ENCODE measurements at places on chromosomes 11 and 22.

DNA sequence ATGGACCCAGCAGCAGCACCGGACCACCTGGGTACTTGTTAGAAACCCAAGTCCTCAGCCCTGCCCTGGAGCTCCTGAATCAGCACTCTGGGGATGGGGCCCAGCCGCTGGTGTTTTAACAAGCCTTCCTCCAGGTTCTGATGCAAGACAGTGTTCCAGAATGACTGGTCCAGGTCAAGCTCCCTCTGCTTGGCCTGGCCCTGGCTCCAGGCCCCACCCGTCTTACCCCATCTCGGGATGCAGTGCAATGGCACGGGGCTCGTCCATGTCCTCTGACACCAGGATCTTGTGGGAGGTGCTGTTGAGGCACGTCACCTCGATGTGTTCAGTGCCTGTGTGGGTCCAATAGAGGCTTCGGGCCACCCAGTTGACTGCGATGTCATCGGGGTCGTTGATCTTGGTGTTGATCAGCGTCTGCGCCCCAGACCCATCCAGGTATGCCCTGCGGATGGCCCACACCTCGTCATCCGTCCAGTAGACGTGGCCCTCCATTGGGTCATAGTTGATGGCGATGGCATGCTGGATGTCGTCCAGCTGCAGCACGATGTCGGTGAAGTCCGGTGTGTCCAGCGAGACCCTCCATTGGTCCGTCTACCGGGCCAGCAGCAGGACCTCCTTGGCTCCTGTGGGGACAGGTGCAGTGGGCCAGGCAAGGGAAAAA, 140.3 kb downstream of the CRYBB2 start:
- DNase-seq = no peak

DNA sequence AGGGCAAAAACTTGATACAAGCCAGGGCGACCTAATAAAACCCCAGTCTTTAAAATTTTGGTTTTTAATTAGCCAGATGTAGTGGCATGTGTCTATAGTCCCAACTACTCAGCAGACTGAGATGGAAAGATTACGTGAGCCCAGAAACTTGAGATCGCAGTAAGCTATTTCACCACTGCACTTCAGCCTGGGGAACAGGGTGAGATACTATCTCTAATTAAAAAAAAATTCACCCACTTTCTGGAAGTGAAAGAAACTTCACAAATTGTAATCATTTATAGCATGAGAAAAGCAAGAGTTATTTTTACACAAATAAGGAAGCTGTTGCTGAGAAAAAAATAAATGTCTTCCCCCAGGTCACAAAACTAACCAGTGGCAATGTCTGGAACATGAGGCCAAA, 882 bp upstream of the GLYATL2 start:
- DNase-seq = no peak

- DNase-seq = no peak
These were observed 539.5 kb upstream of the LUZP2 start for GRCh38 chr11:23957314-23957713.

DNA sequence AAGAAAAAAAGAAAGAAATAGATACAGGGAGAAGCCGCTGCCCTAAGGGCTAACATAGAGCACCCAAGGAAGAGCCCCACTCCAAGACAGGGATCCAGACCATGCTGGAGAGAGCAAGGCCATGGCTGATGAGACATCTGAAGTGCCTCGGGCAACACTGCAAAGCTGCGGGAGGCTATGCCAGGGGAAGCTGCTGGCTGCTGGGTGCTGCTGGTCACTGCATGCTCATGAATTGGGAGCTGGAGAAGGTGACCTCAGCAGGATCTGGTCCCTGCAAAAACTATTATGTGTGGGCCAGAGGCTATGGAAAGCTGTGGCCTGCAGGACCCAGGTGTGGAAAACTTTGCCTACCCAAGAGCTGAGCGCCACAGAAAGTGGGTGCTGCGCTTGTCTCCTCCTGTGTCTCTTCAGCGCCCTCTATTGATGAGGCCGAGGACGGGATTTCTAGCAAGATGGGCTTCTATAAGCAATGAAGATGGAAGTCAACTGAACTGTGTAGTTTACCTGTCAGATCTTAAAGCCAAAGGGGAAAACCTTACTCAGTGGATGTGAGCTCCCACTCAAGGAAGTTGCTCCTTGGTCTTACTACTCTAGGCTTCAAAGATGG, 17.3 kb upstream of the SLC29A2 start:
- peak; percentile 75 for DNase-seq

DNA sequence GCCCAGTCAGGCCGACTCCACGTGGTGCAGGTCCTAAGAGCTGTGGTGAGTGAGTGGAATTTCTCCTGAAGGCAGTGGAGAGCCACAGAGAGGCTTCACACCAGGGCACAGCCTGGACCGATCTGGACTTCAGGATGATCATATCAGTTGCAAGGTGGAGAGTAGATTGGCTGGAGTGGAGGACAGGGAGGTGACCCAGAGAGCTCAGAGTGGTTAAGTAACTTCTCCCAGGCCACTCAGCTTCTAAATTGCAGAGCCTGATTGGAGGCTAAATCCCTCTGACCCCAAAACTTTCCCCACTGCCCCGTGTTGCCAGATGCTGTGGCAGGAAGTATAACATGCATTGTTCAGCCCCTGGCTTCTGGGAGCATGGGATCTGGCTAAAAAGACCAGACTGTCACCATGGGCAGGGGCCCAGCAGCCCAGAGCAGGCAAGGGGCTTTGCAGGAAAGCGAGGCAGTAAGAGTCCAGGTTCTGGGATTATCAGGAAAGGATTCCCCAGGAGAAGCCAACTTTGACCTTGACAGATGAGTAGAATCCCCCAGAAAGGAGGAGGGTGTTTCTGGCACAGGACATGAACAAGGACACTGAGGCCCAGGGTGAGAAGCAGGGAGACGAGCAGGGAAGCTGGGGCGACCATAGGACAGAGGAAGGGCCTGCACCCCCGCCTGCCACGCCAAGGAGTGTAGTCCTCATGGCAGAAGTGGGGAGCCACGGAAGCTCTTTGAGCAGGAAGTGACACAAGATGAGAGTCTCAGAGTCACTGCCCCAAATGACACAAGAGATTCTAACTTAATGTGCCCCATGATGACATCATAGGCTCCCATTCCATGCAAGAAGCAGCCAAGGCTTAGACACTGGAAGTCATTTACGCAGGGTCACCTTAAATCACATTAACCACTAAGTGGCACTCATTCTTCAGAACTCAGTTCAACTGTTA, 4.8 kb downstream of the SLC35C1 start:
- no peak for DNase-seq

DNA sequence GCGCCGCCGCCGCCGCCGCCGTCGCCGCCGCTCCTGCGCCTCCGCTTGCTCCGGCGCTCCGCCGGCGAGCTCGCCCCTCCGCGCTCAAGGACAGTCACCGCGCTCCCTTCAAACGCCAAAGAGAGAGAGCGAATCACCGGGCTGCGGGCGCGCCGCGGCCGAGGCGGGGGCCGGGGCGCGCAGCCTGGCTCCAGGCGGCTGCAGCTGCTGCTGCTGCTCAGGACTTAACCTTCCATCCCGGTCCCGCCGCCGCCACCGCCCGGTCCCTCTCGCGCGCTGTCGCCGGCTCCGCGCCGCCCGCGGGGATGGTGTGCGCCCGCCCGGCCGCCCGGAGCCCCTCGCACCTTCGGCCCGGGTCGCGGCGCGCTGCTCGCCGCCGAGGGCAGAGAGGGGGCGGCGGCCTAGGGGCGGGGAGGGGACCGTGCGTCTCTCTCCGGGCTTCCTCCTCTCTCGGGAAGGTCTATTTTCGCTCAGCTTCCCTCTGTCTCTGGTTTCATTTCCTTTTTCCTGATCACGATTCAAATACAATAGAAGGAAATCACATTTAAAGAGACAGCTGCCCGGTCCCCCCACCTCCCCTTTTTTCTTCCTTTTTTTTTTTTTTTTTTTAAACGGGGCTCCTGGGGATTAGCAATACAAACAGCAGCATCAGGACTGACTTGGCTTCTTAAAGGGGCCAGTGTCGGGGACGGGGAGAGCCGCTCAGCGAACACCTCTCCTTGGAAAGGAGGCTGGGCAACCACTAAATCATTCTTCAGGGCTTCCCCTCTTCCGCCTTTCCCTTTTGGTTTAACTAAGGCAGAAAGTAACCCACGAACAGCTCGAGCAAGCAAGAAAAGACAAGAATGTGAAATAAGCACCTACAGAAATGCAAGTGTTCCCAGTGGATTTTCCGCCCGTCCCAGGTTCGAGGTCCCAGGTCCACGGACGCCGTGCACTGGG, 22.1 kb downstream of the LMO2 start:
- peak; percentile 85 for DNase-seq

- no peak for DNase-seq
These were observed 49.9 kb downstream of the KCNQ1OT1 start for GRCh38 chr11:2649848-2650247.

DNA sequence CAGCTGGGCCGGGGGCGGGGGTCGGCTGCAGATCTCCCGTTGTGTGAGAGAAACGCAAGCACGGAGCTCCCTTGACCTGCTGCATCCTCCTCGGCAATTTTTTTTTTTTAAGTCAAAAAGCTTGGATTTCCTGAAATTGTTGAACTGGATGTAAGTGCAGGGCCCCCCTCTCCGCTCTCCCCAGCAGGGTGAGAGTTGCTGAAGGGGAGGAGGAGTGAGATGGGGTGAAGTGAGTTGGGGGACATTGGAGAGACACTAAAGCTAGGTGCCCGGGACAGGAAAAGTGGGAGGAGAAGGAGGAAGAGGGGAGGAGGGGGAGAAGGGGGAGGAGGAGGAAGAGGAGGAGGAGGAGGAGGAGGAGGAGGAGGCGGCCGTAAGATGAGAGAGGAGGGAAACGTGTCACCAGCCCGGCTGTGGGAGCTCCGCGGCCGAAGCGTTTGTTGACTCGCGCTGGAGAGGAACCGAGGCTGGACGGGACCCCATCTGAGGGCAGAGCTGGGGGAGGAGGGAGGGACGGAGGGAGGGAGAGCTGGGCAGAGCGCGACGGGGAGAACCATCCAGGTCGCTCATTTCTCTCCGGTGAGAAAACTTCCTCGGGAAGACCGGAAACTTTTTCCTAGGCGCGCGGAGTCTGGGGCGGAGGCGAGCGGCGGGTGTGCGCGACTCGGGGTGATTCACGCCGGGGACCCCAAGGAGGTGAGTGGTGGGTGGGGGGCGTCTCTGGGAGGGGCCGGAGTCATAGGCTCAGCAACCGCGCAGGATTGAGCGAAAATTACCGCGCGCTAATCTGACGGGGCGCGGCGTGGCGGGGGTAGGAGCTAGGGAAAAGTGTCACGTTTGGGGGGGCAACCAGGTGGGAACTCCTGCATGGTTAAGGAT, 80.2 kb downstream of the PRR5L start:
- DNase-seq = peak; percentile 80

DNA sequence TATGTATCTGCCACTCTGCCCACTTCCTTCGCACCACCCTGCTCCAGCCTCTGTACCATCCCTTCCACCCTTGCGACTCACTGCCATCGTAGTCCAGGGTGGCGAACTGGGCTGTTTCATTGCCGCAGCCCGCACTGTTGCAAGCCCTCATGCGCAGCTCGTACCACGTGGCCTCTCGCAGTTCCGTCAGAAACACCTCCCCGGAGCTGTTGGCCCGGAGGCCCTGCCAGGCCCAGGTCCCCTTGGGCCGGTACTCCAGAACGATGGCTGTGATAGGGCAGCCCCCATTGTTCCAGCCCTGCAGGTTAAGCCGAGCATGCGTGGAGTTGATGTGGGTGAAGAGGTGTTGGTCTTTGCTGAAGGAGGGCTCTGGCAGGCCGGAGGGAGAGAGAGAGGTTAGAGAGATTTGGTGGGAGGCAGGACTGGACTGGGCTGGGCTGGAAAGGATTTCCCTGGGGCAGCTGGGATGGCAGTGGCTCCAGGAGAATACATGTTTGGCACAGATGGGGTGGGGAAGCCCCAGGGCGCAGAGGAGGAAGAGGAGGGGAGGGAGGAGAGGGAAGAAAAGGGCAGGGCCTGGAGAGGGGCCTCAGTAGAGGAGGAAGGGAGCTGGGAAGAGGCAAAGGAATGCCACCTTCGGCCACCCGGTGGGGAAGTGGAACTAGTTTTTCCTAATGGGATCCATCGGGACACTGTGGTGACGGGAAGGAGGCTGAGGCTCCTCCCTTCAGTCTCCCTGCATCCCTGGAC, 109.6 kb downstream of the CEP164 start:
- peak; percentile 62 for DNase-seq

DNA sequence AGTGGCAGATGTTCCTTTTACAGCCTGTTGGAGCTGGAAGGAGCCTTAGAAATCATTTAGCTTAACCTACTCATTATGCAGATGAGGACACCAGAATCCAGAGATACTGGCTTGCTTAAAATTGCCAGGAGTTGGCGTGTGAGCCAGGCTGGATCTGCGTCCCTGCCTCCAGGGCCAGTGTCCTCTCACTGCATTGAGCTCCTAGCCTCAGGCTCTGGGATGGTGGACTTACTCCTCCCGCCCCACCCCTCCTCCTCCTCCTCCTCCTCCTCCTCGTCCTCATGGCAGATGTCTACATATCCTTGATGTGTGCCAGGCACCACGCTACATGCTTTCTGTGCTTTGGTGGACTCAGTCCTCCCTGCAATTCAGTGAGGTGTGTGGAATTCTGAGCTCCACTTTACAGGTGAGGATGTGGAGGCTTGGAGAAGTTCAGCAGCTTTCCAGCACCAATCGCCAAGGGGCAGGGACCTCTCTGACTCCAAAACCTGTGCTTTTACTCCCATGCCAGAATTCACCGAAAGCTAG, 24.1 kb downstream of the ADAMTS15 start:
- DNase-seq = no peak
